B cell (primary cell): ENCODE measurements at places on chromosomes 13 and 19. TPM values are rescaled to one million over a fixed set of nuclear protein-coding genes. Genes with fewer than 3 reads are reported as not detected.

Gene CD209
- 0.10 TPM in 1 of 2 replicates, not detected in the other for polyA plus RNA-seq

Gene RGS9BP
- 0.03 and 0.07 TPM in 2 replicates for polyA plus RNA-seq

Gene IFNL1
- polyA plus RNA-seq: not detected in 2 replicates

- DNase-seq: peak; percentile 19
Observed at GRCh38 chr13:29954082-29955028, 103.9 kb upstream of the UBL3 start.

DNA sequence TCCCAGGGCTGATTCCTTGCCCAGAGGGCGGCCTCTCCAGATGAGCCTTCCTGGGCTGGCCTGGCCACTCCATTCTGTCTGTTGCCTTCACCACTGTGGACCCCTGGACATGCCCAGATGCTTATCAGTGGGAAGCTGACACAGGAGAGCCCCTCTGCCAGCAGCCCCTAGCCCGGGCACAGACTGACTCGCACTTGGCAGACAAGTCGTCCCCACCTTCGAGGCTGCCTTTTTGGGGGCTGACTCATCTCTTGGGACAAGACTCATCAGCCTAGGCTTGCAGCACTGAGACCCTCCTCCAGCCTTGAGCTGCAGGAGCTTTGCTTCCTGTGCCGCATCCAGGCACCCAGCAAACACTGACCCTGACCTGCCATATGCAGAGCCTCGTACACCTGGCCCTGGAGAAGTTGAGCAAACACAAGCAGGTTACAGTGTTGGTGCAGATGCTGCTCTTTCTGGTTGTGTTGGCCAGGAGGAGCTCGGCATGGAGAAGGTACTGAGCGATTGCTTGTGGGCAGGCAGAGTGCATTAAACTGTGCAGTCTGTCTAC, 8.1 kb downstream of the CHST8 start:
- DNase-seq: no peak

DNA sequence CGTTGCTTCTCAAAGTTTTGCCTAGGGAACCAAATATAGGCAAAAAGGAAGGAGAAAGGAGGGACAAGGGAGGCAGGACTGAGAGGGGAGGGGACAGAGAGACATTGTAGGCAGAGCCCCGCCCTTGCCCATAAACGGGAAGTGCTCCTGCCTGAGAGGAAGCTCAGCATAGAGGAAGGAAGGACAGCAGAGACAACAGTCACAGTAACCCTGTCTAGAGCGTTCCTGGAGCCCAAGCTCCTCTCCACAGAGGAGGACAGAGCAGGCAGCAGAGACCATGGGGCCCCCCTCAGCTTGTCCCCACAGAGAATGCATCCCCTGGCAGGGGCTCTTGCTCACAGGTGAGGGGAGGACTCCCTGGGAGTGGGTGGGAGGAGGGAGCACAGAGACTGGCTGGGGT, at the start of gene CEACAM21:
Gene CEACAM21 (plus strand): TSS at position 169 of the 400 bp plus-strand sequence. CDS start 109 bp downstream, at position 278.
- DNase-seq: peak; percentile 80

DNA sequence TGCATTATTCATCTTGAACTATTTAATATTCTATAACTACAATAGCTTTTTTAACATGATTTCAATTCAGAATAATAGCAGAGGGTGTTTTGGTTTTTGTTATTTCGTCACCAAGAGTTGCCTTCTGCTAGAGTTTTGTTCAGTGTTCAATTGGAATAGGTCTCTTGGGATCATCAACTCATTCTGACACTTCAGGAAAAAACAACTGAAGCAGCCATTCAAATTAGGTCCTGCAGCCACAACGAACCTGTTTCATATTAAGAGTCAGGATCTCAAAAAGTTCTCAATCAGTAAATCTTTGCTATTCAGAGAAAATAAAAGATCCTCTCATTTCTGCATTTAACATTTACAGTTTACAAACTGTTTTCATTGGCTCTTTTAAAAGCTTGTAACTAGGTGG, 2.4 kb upstream of the CHAMP1 start:
- no peak for DNase-seq

DNA sequence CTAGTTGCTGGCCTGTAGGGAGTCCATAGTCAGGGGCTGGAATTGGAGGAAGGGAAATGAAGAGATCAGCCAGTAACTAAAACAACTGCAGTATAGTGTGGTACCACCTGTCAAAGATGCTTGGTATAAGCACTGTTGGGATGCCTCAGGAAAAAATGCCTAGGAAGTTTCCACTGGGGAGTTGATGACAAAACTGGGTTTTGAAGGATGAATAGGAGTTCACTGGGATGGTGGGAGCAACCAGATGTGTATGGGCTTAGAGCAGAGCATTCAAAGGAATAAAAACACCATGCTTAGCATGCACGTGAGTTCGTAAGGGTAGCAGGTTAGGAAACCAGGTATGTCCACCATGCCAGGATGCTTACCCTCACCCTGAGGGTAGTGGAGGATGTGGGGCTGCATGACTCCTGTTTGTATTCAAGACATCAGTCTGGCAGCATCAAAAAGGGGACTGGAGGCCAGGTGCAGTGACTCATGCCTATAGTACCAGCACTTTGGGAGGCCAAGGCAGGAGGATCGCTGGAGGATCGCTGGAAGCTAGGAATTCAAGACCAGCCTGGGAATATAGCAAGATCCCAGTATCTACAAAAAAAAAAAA, 7.1 kb downstream of the CATSPERD start:
- DNase-seq: no peak

GRCh38 chr19:33706631-33707030, 84.9 kb downstream of the CHST8 start:
- no peak for DNase-seq
